ENCODE measurements at places on chromosomes 4 and X.

DNA sequence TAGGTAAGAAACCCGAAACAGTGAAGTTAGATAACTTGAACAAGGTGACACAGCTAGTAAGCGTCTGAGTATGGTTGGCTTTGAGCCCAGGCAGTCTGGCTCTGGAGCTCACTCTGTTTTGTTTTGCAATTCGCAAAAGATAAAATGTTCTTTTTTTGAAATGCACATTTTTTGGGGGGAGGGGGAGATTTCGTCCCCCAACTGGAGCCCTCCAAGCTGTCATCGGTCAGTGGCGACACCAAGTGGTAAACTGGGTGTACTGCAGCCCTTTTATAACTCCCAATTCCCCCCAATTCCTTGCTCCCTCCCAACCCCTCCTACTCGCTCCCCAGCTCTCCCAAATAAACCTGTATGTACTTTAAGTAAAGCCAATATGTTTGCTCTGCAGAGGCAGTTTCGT is 2.8 kb upstream of the CLCN5 start:
- no peak for DNase-seq

GRCh38 chr4:86600007-86600653 is 6.0 kb downstream of the PTPN13 start:
- no peak for DNase-seq

- no peak for DNase-seq
Observed at GRCh38 chrX:104284507-104284906, 29.8 kb upstream of the ESX1 start.

GRCh38 chrX:46376246-46376885 is 168.9 kb downstream of the ZNF674 start:
- peak; percentile 22 for DNase-seq

- no peak for DNase-seq
Observed at GRCh38 chr4:97924341-97924958, 218.8 kb downstream of the STPG2 start.

DNA sequence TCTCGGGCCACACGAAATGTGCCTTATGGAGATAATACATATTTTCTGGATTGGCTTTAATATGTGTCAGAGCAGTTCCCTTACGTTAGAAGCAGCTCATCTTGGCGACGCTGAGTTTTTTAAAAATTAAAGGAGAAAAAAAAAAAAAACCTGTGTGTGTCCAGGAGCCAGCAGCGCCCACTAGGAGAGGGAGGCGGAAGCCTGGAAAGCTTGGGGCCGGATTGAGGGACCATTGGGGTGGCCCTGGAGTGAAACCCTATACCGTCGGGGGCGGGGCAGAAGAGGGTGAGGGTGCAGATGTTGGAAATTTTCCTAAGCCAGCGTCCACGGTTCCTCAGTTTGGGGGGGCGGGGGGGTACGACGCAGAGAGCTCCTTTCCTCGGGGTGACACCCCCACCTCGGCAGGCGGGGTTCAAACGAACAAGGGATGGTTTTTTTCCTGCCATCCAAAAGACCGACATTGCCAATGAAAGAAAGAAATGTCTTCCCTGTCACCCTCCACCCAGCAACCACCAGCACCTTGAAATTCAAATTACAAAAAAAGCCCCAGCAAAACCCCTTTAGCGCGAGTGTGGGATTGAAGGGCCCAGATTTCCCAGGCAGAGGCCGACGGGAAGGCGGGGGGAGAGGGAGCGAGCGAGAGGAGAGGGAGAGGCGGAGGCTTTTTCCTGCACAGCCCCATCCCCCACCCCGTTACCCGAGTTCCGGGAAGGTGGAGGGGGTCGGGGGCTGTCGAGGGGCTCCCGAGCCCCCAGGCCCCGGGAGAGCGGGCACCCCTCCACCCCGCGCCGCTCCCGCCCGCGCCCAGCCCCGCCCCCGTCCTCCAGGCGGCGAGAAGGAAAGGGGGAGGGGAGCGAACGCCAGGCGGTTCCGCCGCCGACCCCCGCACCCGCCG is 859 bp downstream of the SMARCA1 start:
- DNase-seq, result no peak

- DNase-seq, result no peak
Observed at GRCh38 chrX:154730253-154730891, 20.5 kb downstream of the GAB3 start.

DNA sequence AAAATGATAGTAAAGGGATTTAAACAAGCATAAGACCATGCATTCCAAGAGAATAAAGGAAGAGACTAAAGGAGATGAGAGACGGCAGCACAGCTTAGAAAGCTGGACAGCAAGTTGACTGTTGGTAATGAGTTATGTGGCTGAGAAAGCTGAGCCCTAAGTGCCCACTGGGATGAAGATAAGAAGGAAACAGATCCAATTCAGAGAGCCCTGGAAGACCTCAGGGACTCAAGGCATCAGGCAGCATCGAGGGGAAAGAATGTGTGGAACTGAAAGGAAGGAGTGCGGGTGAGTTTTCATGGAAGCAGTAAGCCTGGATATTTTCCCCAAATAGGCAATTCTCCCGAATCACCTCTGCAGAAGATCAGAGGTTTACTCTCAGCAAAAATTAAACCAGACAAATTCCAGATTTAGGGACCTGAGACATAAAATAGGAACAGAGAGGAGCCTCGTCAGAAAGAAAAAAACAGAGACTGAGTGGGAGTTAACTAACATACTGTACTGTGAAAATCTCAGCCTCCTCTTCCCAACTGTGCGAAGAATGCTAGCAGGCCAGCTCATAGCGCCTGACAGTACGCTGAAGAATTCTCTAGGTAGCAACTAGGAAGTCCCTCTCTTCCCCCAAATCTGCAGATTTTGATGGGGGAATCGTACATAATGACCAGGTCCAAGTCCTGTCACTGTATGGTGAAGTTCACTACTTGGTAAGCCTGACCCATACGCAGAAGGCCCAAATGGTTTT is 187.7 kb upstream of the TAPT1 start:
- DNase-seq, result no peak

- no peak for DNase-seq
Observed at GRCh38 chrX:97751735-97752134, 868.0 kb downstream of the RPA4 start.

GRCh38 chrX:69232945-69233344 is 67.7 kb upstream of the PJA1 start:
- no peak for DNase-seq

GRCh38 chr4:61380865-61381264 is 180.7 kb downstream of the ADGRL3 start:
- DNase-seq, result no peak

- peak; percentile 19 for DNase-seq
Observed at GRCh38 chrX:123884809-123885408, 25.1 kb downstream of the XIAP start.

Measured in NCI-H2081 treated with DMSO at 0.1 percent for 48 hours (cell line).